NCI-H1417 treated with DMSO at 0.1 percent for 48 hours (cell line): ENCODE measurements at places on chromosomes 4 and X.

- DNase-seq = no peak
Measured at GRCh38 chr4:157223456-157223855, 2.9 kb downstream of the GRIA2 start.

GRCh38 chrX:8946563-8946962, 87.4 kb downstream of the FAM9B start:
- no peak for DNase-seq

DNA sequence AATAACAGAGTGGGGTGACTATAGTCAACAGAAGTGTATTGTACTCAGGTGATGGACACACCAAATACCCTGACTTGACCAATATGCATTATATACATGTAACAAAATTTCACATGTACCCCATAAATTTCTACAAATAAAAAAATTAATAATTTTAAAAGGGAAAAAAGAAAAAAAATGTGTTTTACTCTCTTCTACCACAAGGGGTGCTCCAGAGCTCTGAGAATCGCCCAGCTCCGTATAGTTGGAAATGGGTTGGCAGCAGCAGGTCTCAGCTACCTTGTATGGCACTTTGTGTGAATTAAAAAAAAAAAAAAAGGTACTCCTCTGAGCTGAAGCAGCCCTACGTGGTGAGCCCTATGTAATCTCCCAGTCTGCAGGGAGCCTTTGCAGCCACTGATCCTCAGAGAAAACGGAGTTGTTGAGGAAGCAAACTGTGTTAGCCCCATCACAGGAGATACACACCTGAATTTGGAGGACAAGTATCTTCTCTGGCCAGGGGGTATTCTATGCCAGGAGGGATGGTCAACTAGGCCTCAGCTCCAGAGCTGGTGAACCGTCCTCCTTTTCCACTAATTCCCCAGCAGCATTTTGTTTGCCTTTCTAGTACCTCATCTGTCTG, 17.2 kb upstream of the POLA1 start:
- DNase-seq = no peak

- no peak for DNase-seq
Measured at GRCh38 chrX:72532366-72532765, 40.3 kb downstream of the HDAC8 start.

GRCh38 chr4:114015444-114015899, 36.0 kb upstream of the ARSJ start:
- no peak for DNase-seq

- DNase-seq = no peak
Measured at GRCh38 chrX:567891-568290, 62.7 kb upstream of the SHOX start.

DNA sequence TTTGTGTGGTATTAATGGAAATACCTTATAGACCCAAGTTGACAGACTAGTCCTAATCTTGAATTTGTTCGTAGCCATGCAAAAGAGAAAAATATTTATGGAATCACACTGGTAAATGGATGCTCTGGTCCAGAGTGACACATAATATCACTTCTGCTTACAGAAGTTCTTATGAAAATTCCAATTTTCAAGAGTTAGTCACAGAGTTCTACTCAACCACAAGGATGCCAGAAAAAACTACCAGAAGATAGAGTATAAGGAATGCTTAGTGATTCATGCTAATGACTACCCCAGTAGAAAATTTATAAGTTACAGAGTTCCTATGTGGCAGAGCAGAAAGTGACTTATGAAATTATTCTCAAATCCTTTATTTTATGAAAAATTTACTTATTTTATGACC, 1384.8 kb downstream of the FAM133A start:
- DNase-seq = no peak

DNA sequence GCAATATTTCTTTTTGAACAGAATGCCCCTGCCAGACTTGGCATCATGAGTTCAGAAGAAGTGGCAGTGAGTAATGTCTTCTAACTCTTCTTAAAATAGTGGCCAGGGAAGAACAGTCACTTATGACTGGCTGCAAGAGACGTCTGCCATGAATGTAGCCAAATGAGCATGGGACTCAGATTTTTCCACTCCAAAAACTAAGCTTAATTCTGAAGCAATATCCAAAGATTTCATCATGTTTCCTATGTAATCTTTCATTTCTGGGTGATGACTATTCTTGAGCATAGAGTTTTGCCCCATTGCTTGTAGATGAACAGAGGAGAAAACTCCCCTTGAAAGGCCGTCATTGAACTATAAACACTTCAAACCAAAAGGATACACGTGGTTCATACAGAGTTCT, 11.8 kb downstream of the AMBN start:
- no peak for DNase-seq

- no peak for DNase-seq
Measured at GRCh38 chr4:132646186-132646585, 502.9 kb upstream of the PCDH10 start.

DNA sequence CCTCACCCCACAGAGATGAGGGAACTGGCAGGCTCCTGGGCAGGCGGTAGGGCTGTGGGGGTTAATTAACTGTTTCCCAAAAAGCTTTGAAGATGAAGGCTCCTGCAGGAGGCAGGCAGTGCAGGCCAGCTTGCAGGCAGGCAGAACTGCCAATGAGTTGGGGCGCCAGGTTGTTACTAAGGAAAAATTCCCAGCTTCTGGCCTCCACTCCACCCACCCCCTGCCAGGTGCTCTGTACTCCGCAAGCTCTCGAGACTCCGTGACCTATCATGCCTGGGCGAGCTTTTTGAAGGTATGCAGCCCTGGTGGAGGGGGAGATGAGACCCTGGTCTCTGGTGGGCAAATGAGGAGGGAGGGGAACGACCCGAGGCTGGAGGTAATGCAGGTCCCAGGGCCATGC, 41.8 kb downstream of the PJA1 start:
- no peak for DNase-seq

DNA sequence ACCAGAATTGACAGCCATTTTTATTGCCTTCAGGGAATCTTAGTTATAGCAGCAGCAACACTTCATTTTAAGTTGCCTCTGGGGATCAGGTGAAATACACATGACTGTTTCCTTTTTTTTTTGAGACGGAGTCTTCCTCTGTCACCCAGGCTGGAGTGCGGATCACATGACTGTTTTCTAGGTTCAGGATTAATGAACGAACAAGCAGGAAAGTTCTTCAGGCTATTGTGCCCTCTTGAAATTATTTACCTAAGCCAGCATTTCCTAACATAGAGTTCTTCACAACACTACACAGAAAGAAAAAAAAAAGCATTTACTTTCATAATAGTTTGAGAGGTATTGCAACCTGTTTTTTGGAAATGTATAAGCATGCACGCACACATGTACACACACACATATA, 2032.8 kb downstream of the PCDH7 start:
- DNase-seq = no peak

DNA sequence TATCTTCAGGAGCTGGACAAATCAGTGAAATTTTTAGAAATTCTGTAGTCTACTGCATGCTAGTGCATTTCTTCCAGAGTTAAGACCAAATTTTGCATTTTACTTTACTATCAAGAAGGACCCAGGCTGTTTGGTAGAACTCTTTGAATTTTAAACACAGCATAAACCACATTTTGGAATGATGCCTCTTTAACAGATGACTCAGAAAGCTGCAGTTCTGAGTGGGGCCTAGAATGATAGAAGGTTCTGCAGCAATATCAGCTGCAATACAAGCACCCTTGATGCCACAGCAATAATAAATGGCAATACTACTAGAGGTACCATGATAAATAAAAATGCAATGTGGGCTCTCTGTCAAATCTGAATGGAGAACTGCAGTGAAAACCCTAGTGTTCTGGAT, 198.7 kb downstream of the TMA16 start:
- no peak for DNase-seq
